ENCODE measurements at places on chromosomes 12 and 14.

GRCh38 chr12:9449181-9449580, 158.5 kb downstream of the KLRB1 start:
- DNase-seq: no peak

GRCh38 chr12:130258863-130259262, 78.8 kb upstream of the PIWIL1 start:
- no peak for DNase-seq

DNA sequence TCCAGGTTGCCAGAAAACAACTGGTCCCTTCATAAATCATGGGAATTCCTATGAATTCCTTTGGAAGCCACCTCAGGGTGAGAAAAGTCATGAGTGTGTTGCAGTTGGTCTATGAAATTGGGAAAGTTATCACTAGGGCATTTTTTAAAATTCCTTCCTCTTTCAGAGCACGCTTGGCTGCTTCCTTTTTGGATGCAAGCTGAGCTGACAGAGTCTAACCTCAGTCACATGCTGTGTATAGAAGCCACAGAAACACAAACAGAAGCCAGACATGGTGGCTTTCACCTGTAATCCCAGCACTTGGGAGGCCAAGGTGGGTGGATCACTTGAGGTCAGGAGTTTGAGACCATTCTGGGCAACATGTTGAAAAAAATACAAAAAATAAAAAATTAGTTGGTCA, 21.7 kb upstream of the HELB start:
- DNase-seq: no peak

DNA sequence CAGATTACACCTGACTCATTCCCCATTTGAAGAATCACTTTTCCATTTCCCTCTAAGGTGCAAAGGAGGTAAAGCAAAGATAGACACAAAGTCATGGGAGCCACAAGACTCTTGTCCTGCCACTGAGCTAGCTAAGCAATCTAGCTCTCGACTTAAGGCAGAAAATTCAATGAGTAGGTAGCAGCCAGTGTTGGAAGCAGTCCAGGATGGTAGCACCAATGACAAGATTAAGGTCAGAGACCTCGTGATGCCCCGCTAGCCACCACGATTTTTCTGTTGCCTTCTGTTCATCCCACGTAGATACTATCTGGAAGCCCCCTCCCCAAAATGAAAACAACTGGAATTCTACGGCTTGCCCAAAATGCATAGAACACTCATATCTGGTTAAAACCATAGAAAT, 1.4 kb downstream of the VAMP1 start:
- DNase-seq: no peak

DNA sequence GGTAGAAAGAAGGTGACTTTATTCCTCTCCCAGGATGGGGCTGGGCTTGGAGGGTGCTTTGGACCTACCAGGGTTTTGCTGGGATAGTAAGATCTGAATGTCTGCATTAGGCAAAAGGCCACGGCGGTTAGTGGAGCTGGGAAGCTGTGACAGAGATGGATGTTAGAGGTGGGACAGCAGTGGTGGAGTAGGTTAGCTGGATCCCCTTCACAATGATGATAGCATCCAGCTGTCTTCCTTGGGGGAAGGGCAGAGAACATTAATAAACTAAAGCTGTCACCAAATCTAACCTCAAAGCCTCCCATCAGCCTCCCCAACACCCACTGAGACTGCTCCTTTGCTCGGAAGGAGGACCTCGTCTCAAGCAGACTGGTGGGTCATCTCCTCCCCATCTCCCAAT, 104.8 kb downstream of the GPATCH2L start:
- DNase-seq: no peak

DNA sequence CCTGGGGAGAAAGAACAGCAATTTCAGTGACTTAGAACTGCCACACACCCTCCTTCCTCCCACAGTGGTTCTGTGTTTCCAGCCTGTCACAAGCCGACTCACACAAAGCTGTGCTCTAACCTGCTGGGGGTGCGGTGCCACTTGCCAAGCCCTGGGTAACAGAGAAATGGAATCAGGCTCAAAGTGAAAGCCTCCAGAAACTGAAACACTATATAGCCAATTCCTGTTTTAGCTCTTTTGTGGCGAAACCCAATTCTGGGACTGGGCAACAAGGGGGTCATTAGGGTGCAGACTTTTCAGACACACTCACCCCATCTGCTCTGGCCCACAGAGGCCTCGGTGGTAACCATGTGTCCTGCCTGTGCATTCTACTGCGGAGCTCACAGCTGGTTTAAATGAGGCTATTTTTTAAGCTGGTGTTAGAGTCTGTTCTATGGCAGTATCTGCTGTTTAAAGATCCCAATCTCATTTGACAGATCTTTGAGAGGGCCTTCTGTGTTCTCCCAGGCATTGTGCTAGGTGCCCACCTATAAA, 15.2 kb upstream of the ACTR6 start:
- no peak for DNase-seq

DNA sequence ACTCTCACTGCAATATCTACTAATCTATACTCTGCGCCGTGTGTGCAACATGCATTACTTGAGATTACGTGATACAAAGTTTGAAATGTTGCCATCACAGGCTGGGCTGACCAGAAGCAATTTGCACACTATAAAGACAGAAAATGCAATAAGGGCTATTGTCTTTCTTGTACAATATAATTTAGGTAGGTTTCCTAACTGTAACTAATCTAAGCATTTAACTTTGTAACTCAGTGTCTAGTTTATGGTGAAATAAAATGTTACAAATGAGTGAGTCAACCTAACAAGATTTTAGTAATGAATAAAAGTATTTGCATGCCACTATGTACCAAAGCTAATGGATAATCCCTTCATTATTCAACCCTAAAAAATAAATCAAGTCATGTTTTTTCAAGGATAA, 57.8 kb downstream of the LRP6 start:
- no peak for DNase-seq

DNA sequence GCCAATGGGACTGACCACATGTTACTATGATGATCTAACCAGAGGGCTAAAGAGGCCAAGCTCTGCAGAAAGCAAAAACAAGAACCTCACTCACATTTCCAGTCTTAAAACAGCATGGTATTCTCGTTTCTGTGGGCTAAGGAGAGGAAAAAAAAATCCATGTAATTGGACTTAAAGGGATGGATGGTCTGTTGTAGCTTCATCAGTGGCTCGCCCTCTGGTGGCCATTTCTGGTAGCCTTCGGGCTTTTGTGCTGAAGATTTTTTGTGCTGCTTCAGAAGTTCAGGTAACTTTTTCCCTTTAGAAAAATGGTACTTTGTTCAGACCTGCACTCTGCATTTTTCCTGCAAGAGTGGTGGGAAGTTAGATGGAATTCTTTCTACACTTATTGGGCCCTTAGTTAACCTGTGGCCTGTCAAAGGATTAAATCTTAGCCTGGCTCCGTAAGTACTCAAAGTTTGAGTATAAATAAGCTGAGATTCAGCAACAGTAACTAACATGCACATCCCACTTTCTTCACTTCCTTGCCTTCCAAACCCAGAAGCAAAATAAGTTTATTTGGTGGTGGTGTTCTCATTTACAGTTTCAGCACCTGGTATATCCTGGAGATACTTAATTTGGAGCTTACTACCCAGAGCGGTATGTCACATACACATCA, 22.3 kb downstream of the DCAF4 start:
- DNase-seq: peak; percentile 13

All from SHP77 (cell line).